NCI-H2081 treated with DMSO at 0.1 percent for 48 hours (cell line): ENCODE measurements at places on chromosomes 7 and 10.

DNA sequence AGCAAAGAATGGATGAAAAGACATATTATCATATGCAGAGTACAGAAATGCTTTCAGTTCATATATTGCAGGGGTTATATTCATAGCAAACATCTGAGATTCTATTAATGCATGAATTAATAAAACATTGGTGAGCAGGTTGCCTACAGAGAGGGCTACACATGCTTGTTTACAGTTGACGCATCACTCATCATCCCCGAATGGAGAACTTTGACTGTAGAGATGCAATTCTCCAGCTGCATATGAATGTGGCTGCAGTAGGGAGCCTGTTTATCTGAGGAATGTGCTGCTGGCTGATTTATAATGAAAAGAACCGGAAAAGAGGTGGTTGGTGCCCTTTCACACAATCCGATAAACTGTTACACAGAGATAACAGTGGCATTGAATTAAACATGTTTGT is 116.5 kb downstream of the GRM3 start:
- DNase-seq, result no peak

- no peak for DNase-seq
Measured at GRCh38 chr10:33289776-33290175, 44.7 kb downstream of the NRP1 start.

DNA sequence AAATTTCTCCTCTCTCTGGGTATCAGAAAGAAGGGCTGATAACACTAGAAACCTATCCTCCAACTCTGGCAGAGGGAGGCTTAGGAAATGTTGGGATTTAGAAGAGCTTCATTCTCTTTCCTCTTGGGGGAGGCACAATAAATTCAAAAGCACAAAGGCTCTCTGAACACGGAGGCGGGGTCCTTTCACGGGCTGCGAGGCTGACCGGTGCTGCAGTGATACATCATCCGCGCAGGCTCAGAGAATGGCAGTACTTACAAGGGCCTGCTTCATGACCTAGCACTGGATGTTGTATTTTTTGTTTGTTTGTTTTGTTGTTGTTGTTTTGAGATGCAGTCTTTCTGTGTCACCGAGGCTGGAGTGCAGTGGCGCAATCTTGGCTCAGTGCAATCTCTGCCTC is 306.2 kb downstream of the SORCS3 start:
- no peak for DNase-seq

GRCh38 chr7:46848944-46849343 is 733.0 kb downstream of the TNS3 start:
- DNase-seq, result no peak

GRCh38 chr10:61795551-61795950 is 105.9 kb upstream of the ARID5B start:
- no peak for DNase-seq

DNA sequence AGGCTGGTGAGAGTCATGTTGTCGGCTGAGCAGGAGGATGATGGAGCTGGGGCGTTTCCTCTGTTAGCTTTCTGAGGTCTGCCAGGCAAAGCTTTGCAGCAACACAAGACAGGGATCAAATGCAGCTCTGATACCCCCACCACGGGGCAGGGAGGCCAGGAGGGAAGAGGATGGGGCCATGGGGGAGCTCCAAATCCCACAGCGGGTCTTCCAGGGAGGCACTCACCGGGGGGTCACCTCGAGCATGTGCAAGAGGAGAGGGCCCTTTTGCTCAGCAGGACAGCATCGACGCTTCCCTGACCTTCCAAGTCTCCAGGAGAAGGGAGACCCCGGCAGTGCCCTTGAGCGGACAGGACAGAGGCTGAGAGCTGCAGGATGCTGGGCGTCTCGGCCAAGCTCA is 127.5 kb downstream of the WDR37 start:
- DNase-seq, result no peak

- DNase-seq, result no peak
Measured at GRCh38 chr10:86225103-86225782, 141.4 kb downstream of the GRID1 start.

GRCh38 chr10:16948361-16948760 is 131.1 kb upstream of the RSU1 start:
- no peak for DNase-seq

- DNase-seq, result no peak
Measured at GRCh38 chr7:138842111-138842510, 44.1 kb upstream of the ATP6V0A4 start.

DNA sequence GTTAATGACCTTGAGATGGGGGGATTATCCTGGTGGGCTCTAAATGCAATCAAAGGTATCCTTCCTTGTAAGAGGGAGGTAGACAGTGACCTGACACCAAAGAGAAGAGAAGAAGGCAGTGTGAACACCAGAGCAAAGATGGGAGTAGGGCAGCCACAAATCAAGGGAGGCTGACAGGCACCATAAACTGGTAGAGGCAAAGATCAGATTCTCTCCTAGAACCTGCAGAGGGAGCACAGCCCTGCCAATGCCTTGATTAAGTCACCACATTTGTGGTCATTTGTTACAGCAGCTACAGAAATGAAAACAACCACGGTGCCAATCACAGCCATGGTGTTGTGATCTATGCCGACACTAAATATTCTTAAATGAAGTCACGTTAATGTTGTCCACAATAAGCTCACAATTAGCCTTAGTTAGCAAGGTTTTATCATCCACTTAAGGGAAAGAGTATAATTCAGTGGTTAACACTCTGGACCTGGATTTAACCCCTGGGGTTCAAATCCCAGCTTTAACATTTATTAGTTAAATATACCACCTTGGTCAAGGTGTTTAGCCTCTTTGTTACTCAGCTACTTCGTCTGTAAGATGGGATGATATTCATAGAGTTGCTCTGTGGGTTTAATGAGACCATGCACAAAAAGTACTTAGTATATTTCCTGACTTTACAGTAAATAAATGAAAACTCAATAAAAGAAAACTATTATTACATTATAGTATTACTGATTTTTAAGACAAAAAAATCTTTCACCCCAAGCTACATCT is 70.8 kb downstream of the SGMS1 start:
- DNase-seq, result no peak

- no peak for DNase-seq
Measured at GRCh38 chr10:53638006-53638405, 865.4 kb upstream of the MBL2 start.

DNA sequence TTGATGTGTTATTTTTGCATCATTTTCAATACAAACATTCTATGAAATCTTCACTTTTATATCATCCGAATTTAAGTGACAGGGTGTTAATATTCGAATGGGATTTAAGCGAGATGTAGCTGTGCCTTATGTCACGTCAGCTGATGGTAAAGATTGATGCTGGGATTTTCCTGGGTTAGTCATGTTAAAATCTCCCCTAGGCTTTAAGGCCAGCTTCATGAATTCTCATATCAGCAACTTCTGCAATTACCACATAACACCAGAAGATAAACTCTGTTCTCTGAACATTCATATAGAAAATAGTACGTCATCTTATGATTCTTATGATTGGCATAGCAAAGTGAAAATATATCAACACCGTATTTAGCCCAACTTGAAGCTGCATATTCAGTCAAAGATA is 669.2 kb downstream of the PCDH15 start:
- DNase-seq, result no peak

DNA sequence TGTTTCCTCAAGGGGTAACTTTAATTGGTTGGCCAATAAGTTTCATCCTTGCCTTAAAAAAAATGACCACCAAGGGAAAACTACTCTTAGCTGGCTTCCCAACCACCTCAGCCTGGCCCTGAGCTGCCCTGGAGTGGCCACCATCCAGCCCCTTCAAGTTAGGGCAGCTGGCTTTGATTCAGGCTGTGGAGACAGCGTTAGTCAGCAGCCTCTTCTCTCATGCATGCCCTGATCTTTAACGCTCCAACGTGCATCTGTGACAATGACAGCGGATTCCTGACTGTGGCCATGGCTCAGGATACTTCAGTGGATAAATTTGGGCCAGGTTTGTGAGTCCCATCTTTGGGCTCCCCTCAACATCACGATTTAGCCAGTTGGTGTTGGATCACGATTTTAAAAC is 111.6 kb downstream of the RBM20 start:
- DNase-seq, result no peak

GRCh38 chr7:35630024-35630972 is 64.6 kb downstream of the HERPUD2 start:
- DNase-seq, result no peak

DNA sequence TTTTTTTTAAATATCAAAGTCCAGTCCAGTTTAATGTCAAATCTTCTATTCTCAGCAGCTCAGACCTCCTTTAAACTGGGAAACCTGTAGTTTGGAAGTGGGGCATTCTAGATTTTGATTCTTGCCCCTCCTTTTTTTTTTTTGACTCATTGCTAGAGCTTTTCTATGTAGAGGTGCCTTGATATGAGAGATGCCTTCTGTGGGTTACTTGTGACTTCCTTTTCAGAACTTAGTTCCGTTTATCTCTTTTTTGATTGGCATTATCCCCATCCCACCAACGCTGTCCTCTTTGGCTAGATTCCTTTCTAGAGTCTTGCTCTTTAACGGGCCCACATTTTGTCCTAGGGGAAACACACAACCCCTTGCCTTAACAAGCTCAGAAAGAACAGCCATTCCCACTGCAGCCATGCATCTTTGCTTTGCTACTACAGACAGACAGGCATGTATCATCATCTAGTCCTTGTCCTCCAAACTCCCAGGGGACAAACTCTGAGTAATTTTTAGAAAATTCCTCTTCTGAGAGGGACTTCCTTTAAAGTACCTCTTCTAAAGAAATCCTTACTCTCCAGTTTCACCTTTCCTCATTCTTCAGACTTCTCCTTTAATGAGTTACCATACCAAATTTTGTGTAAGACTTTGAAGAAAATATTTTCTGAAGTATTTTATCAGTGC is 153.6 kb downstream of the PHF14 start:
- no peak for DNase-seq

DNA sequence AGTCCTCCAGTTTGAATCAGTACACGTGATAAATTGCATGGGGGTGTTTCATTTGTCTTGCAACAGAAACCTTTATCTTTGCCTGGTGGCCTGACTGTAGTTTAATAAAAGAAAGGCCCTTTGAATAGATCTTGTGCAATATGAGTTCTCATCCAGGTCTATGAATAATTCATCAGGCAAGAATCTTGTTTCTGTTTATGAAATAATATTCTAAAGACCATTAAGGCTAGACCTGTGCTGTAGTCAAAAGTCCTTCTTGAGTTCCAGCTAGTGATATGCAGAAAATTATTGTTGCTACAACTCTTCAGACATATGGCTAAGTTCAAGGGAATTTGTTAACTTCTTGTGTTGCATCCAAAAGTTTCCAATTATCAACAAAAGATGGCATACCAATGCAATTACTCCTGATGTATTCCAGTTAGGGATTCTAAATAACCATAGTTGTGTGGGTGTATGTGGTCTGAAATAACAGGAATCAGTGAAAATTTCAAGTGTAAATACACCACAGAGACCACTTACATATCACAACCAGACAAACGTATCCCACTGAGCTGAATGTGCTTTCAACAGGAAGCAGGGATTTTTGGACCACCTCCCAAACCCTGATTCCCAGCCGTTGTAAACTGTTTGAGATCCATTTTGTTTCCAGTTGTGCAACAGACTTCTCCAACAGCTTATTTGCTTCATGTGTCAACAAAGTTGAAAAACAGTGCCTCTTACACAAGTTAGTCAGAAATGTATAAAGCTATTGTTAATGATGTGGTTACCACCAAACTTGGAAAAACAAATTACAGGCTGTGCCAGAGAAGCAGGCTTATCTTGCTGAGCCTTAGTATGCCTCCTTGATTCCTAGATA is 54.7 kb upstream of the BICC1 start:
- no peak for DNase-seq

DNA sequence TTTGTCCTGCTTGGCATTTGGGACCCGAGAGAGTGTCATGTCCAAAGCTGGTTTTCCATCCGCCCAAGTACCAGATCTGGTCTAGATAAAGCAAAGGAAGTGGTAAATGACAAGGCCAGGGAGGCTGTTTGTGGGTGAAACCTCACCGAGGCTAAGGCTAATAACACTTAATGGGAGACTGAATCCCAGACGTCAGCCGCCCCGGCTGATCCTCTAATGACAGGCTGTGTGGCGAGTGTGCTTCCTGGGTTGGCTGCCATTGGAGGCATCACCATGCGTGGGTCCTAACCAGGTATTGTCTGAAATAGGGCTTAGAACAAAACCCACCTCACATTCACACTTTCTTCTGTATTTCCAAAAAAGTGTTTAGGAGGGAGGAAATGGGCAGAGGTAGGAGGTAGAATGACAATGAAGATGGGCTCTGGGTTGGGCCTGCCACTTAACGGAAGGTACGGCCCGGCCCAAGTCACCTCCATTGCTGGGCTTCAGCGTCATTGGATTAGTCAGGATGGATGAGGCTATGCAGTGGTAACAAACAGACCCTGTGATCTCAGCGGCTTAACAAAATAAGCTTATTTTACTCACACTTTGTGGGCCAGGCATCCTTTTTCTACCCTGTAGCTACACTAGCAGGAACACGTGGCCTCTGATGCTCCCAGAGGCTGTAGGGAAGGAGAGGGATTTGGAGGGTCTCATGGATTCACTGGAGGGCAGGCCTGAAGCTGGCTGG is 59.7 kb downstream of the PROSER2 start:
- DNase-seq, result no peak

DNA sequence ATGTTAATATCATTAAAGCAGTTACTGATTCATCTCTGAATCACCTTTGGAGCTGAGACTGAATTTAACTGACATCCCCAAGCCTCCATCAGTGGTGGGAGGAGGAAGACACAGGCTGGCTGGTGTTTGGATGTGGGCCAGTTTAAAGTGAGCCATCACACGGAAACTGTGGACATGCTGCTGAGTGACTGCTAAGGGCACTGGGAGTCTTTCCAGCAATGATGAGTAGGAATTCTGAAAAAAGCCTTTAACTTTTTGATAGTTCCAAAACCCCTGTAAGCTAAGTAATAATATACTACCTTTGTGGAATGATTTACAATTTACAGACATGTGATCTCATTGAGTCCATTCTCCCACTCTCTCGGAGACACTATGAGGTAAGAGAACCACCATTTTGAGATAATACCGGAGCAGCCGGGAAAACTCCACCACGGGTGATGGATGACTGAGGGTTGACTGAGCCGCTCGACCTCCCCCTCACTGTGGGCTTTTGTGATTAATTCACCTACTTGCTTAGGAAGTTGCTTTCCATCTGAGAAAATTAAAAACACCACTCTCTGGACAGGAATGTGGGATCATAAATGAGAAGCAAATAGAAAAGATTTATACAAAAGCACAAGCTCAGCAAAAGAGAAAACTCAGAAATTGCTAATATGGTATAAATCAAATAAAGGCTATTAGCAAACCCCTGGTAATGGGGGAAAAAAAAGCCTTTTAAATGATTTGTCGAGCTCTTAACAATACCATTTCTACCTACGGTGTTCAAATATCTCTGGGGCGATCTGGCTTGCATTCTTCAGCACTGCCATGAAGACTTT is 194.8 kb downstream of the FANK1 start:
- no peak for DNase-seq

DNA sequence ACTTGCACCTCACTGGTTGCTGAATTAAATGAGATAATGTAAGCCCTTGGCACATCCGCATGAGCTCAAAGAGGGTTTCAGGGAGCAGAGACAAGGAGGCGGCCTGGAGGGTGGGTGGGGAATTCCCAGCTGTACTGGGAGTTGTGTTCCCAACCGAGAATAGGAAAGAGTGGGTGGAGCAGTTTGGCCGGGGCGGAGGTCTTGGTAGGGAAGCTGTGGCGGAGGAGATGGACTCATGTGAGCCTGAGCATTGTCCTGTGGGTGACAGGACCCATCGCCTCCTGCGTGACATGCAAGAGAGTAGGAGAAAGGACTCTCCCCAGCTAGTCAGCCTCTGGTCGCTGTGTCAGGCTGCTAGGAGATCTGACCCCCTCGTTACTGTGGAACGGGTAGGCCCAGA is 41.0 kb upstream of the SAMD8 start:
- no peak for DNase-seq

GRCh38 chr10:72020914-72021809 is 57.0 kb downstream of the CHST3 start:
- no peak for DNase-seq
